ENCODE measurements at places on chromosomes 4 and X.
A peak's percentile ranks its signal among the peaks of the same experiment; 100 is the strongest.

- DNase-seq, result no peak
Measured at GRCh38 chr4:118282692-118283091, 70.1 kb downstream of the PRSS12 start.

- DNase-seq, result no peak
Measured at GRCh38 chrX:38799995-38800580, 1.2 kb upstream of the MID1IP1 start.

GRCh38 chr4:150960818-150961217, 54.3 kb downstream of the LRBA start:
- DNase-seq, result peak; percentile 7

DNA sequence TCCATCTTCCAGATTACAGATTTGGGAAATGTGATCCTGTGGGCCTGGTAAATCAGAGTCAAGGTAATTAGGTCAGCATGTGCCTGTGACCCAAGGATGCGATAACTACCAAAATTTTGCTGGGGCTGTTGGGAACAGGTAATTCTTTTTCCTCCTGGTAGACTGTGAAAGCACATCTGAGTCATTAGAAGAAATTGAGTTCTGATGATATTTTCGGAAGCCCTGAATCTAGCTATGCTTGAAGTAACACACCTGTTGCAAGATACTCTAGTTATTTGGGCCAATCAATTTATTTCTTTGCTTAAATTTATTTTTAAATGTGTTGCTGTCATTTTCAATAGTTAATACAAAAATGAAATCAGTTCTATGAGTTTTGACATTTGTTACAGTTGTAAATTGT, 903.6 kb downstream of the RPA4 start:
- no peak for DNase-seq

- DNase-seq, result no peak
Measured at GRCh38 chrX:2266445-2267349, 234.1 kb downstream of the DHRSX start.

DNA sequence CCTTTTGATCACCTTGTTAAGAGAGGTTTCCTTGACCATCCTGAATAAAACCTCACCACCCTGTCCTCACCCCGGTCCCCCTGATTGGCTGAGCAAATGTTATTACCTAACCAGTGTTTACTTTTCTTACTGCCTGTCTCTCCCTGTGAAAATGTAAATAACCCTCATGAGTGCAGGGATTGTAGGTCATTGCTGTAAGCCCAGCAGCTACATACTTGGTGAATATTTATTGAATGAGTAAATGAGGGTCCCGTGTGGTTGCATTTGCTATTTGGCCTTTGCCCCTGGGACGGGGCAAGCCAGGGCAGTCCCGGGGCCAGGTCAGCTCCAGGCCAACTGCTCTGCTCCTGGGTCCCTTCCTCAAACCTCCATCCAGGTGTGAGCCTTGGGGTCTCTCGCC, 55.5 kb upstream of the CLCN4 start:
- no peak for DNase-seq

- no peak for DNase-seq
Measured at GRCh38 chrX:128310912-128311311, 258.7 kb upstream of the ACTRT1 start.

DNA sequence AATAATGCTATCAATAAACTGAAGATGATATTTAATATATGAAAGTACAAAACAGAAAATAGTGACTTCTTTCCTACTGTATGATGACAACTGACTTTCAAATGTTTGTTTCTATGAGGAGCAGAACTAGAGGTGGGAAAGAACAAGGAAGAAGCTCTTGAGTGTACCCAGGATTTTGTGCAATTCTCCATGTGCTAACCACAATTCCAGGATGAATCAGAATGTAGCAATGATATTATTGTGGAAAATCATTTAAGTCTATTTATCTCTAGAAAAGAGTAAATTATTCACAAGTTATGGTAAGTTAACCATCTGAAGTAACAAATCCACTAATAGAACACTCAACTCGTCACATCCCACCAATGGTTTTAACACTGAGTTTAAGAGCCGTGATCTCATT, 324.1 kb upstream of the EMCN start:
- DNase-seq, result no peak

DNA sequence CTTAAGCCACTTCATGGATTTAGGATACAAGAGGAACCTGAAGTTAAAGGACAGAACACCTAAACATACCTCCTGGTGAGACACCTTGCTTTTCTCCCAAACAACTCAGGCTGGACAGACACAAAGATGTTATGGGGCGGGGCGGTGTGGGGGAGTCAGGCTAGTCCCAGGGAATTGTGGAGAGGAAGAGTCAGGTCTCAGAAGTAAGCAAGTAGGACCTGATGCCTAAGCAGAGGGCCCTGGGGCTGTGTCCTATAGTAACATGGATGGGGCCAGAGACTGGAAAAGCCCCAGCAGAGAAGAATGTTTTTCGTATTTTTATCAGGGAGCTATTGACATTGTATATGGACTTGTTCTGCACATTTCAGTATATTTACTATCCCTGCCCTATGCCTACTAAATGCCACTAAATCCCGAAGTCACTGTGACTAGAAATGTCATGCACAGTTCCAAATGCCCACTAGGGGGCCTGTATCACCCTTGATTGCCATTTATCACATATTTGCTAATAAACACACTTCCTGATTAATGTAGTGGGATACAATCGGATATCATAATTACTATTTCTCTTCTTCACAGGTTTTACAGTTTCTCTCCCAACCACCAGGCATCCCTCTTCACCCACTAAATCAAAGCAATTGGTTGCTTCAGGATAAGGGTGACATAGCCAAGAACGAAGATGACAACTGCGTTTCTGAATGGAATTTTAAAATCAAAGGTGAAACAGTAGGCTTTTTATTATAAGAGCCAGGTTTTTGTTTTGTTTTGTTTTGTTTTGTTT, 23.8 kb upstream of the ARHGAP10 start:
- DNase-seq, result peak; percentile 24

- DNase-seq, result no peak
Measured at GRCh38 chrX:53538781-53539180, 104.6 kb upstream of the HSD17B10 start.

- DNase-seq, result no peak
Measured at GRCh38 chrX:1475881-1476280, 23.2 kb upstream of the ASMTL start.

GRCh38 chrX:74906417-74906816, 18.8 kb downstream of the NEXMIF start:
- DNase-seq, result no peak

DNA sequence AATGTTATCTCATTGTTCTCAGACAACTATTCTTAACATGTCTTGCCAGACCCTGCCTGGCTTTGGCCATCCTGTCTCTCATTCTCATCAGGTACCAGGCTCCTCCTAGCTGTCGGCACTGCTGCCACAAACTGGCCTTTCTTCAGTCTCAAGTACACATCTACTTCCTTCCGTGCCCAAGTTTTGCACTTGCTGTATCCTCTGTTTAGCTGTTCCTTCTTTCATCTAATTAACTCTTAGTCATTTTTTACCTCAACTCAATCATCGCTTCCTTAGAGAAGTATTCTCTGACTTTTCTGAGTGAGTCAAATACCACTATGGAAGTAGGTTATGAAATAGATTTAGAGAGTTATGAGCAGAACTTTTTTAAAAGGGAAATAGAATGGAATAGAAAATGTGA, 19.7 kb downstream of the CXCL3 start:
- no peak for DNase-seq

DNA sequence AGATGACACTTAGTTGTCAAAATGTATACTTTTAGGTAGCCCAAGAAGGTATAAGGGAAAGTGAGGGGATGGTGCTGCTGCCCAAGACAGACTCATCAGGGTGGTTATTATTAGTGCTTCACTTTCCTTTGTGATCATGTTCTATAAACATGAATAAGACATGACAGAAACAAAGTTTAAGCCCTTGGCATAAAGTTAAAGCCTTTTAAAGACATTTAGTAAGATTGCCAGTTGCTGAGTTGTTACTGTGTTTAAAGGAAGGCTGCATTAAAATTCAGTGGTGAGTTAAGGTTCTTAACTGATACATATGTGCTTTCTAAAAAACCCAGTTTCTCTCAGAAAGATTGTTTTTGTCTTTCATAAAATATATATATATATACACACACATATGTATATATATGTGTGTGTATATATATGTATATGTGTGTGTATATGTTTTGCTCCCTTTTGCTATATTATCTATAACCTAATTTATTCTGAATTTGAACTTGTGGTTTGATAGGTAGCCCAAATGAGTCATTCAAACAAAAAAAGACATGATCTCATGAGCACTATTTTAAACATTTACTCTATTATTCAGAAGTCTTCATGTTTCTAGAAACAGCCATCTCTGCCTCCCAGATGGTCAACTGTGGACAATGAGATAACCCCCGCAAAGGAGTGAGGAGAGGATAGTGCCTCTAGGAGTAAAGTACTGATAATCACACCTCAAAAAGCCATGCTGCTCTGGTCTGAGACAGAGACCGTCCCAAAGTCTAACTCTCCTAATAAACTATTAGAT, 98.1 kb upstream of the OTUD4 start:
- DNase-seq, result no peak

GRCh38 chrX:46374371-46374770, 170.8 kb downstream of the ZNF674 start:
- DNase-seq, result no peak

GRCh38 chr4:145819101-145819852, 119.3 kb downstream of the ZNF827 start:
- no peak for DNase-seq

DNA sequence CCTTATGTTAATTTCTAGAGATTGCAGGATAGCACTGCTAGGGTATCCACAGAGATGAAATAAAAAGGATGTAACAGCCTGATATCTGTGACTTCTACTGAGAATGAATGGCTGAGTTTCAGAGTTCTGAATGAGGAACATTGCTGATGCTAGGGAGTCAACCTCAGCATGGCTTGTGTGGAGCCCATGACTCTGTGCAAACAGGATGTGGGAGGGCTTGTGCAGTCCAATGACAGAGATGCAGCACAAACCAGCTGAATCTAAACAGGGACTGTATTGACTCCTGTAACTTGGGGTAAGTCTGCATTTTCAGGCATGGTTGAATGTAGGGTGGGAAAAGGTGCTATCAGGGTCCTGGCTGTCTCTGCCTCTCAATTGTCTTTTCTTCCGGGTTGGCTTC, 5.3 kb upstream of the RASL11B start:
- no peak for DNase-seq

GRCh38 chr4:99462875-99463464, 27.8 kb upstream of the ADH7 start:
- peak; percentile 9 for DNase-seq

- DNase-seq, result no peak
Measured at GRCh38 chr4:47661741-47662140, 176.1 kb downstream of the CORIN start.

DNA sequence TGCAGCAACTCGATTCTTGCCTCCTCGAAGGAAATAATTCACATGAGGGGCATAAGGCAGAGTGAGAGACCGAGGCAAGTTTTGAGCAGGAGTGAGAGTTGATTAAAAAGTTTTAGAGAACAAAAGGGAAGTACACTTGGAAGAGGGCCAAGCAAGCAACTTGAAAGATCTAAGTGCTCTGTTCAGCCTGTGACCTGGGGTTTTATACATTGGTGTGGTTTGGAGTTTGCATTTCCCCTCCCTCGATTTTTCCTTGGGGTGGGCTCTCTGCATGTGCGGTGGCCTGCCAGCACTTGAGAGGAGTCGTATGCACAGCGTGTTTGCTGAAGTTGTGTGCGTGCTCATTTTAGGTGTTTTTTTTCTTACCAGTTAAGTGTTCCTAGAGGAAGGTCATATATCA, 356.4 kb downstream of the KLHL4 start:
- no peak for DNase-seq

DNA sequence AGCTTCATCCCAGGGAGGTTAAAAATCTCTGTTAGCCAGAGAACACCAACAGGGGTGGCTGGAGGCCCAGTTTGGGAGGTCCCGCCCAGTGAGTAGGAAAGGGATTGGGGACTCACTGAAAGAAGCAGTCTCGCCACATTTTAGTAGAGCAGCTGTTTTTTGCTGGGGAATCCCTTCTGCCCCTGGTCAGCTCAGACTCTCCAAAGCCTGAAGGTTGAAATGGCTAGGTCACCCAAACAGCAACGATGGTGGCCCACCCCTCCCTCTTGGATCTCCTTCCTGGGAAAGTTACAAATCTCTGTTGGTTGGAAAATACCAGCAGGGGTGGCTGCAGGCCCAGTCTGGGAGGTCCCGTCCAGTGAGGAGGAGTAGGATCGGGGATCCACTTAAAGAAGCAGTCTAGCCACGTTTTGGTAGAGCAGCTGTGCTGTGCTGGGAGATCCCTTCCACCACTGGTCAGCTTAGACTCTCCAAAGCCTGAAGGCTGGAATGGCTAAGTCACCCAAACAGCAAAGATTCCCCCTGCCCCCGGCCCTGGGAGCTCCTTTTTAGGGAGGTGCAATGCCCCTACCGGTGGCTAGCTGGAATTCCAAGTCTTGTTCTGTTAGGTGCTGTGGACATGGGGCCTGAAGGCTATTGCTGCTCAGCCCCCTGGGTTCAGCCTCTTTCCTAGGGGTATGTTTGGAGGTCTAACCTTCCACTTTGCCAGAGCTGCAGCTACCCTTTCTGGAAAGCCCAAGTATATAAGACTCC, 40.0 kb upstream of the TEX13A start:
- no peak for DNase-seq

- DNase-seq, result no peak
Measured at GRCh38 chr4:67712000-67712625, 11.2 kb upstream of the UBA6 start.

DNA sequence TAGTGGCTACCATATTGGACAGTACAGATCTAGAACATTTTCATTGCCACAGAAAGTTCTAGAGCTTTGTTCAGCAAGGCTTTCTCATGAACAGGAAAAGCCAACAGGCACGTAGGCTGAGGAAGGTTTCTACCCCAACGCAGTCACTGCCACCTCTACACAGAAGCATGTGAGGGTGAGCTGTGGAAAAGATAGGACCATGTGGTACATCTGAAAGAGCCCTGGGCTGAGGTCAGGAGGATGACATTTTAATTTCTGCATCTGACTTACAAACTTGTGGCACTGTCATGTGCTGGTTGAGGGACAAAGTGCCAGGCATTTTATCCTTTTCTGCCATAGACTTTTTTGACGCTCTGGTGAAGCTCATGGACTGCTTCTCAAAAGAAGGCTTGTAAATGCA, 454.2 kb downstream of the BCOR start:
- DNase-seq, result no peak

DNA sequence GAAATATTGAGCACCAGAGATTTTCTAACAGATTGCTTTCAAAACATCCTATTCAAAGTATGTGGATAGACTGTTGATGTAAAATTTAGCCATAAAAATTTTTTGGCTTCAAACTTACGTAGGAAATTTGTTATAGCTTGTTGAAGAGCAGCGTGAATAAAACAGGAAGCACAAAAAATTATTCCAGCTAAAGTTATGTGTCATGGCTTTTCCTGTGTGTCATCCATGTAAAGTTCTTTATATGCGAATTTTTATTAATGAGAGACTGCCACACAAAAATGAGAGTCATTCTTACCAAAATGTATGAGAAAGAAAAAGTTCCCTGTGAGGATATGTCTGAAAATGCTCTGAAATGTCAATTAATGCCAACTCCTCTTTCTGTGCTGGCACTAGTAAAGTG, 19.5 kb downstream of the EPGN start:
- no peak for DNase-seq

- DNase-seq, result no peak
Measured at GRCh38 chrX:106716463-106716862, 10.0 kb upstream of the RNF128 start.

GRCh38 chr4:122772311-122772710, 39.8 kb downstream of the BBS12 start:
- DNase-seq, result no peak

- DNase-seq, result no peak
Measured at GRCh38 chr4:153809307-153809706, 20.4 kb upstream of the SFRP2 start.
